Fibroblast of skin of right quadriceps (primary cell): ENCODE measurements at places on chromosomes 6 and 20.

DNA sequence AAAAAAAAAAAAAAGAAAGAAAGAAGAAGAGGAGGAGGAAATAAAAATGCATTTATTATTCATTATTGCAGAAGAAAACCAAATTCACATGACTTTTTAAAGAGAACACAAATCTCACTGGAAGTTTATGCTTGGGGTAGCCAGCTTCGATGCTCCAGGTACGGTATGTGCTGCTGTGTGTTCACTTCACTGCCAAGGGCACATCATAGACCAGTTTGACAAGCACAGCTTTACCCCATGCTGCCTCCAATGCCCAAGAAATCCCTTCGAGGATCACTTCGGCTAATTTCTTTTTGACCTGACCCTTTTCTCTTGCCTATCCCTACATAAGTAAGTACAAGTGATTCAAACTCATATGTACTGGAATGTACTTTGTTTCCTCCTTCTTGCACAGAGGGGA lies 41.9 kb upstream of the RBM24 start:
- no peak for DNase-seq

DNA sequence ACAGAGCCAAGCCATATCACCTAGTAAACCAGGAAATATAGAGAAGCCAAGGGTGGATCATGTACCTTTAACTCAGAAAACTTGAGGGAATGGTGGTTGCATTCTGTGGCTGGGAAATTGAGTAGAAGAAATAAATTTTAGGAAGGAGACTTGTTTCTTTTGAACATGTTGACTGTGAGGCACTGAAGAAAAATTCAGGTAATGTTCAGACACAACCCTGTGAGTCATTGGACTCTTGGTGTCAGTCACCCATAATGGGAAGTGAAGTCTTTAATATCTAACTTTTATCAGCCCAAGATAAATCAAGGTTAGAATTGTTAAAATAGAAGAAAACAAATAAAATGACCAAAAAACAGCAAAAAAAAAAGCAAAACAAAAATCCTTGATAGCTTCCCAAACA lies 98.8 kb upstream of the GRIK2 start:
- DNase-seq, result peak; percentile 15

DNA sequence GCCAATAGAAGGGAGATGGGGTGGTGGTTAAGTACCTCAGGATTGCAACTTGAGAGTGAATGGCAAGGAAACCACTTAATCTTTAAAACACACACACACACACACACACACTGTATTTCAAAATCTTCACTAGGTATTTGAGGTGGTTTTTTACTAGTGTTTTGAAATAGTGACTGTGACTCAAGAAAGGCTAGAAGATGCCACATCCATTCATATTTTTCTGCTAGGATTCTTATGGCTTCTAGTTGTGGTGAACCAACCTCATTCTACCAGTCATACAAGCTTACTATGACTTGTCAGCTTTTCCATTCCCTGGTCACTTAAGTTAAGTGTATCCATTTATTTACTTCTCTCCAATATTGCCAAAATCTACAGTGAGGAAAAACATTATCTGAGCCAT lies 519.4 kb upstream of the JAG1 start:
- DNase-seq, result peak; percentile 44

GRCh38 chr6:74654296-74654695 lies 551.6 kb downstream of the COL12A1 start:
- no peak for DNase-seq

- no peak for DNase-seq
Measured at GRCh38 chr6:85458782-85459181, 8.9 kb downstream of the NT5E start.

DNA sequence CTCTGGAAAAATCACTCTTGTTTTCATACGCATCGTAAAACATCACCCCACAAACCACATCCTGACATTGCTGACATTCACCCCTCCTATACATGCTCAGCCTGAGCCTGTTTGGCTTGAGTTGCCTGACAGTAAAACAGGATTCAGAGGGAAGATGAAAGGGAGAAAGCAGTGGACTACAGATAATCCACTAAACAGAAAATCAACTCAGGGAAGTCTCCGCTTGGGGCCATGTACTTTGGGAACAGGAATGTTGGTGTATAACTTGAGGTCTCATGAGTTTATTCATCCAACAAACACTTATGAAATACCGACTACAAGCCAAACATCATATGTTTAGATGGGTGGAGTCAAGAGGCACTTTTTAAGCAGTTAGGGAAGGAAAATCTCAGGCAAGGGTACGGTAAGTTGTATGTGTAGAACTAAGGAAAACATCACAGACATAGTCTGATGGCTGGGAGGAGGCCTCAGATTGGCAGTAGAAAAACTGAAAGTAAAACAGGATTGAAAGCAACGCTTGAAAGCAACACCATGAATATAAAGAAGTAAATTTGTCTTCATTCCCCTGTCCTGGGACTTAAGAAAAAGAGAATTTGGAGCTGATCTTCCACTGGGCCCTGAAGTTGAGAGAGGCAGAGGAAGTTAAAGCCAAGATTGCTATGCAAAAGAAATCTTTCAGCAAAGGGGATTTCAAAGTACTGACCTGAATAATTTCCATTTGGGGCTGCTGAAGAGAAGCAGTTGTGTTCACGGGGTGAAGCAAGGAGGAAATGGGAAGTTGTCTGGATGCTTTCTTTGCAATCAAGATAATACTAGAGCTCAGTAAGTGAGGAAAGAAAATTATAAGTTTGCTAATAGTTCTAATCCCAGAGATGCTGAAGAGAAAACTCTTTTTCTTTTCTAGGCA lies 28.8 kb downstream of the PDE7B start:
- DNase-seq, result peak; percentile 90

DNA sequence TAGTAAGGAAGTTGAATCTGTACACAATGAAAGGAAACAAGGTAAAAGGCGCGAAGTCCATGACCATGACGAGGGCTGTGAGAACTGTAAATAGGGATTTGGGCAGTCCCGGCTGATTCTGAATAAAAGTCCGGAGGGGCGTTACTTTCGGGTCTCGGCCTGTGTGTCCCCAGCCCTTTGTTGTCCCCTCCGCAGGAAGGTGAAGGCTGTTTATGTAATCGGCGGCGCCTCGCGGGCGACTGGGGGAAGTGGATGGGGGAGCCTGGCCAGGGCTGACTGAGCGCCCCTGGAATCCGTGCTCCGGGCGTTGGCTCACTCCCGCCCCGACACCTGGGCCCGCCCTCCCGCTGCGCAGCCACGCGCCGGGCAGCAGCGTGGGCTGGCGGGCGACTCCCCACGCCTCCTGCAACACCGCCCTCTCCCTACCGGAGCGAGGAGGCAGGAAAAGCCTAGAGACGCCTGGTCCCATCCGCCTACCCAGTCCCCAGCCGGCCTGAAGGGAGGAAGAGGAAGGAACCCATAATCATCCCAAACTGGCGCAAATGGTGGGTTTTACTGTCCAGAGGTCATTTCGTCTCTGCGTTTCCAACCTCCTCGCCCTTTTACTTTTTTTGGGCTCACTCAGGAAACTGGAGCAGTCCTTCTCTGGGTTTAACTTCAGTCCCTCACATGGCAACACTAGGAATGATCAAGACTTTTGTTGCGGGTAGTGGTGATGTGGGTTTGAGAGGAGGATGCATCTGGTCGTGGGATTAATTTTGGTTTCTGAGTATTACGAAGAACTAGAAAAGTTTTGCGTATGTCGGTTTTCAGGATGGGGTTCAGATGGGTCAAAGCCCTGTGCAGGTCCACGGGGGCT lies 12.1 kb downstream of the TRIM31 start:
- DNase-seq, result no peak

DNA sequence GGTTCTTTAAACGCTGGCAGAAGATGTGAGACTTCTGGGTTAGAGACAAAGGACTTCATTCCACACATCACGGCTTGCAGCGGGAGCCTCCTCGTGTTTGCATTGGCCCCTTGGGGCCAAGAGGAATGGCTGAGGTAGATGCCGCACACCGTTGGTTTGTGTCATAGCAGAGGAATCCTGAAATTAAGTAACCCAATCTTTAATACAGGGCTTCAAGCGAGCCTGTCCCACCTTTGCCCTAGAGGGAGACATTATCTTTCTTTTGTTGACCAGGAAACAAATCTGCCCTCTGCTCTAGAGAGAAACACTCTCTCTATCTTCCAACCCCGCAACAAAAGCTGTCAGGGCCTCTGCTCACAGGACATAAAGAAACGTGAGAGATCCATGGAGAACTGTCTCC lies 277.5 kb upstream of the ZFP64 start:
- peak; percentile 27 for DNase-seq

DNA sequence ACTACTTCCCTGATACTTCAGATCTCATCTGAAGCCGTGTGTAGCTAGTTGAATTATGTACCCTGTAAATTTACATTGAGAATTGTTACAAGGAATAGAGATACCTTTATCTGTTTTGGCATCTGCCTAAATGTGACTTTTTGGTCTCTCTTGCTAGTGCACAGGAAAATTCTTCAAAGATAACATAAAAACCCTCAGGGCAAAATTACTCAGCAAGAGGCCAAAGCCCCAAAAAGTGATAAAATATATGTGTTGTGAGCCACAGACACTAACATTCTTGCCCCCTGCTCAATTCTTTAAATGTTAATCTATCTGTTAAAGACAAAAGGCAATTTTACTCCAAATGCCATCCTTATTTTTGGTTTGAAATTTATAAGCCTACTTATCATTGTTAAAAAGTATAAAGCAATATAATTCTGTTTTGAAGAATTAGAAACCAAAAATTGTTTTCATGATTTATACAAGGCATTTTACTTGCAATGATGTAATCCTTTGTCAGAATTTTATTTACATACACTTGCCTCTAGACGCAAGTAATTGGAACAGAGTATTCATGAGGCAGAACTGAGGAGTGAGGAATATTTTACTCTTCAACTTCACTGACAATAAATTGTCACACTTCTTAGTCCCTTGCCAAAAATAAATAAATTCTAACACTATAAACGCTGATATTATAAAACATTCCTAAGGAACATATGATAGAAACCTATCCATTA lies 186.2 kb downstream of the EPM2A start:
- DNase-seq, result no peak

DNA sequence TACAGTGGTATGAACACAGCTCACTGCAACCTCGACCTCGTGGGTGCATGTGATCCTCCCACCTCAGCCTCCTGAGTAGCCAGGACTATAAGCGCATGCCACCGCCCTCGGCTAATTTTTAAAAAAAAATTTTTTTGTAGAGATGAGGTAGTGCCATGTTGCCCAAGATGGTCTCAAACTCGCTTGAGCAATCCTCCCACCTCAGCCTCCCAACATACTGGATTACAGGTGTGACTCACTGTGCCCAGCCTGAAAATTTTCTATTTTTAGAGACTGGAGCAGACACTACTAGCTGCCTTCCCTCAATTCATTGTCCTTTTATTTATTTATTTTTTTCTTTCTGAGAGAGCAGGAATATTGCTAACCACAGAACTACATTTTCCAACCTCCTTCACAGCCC lies 20.3 kb upstream of the GTF3C6 start:
- DNase-seq, result peak; percentile 14

GRCh38 chr20:51525241-51526105 lies 17.0 kb downstream of the NFATC2 start:
- peak; percentile 28 for DNase-seq

- no peak for DNase-seq
Measured at GRCh38 chr6:33901822-33902456, 98.1 kb upstream of the MLN start.

DNA sequence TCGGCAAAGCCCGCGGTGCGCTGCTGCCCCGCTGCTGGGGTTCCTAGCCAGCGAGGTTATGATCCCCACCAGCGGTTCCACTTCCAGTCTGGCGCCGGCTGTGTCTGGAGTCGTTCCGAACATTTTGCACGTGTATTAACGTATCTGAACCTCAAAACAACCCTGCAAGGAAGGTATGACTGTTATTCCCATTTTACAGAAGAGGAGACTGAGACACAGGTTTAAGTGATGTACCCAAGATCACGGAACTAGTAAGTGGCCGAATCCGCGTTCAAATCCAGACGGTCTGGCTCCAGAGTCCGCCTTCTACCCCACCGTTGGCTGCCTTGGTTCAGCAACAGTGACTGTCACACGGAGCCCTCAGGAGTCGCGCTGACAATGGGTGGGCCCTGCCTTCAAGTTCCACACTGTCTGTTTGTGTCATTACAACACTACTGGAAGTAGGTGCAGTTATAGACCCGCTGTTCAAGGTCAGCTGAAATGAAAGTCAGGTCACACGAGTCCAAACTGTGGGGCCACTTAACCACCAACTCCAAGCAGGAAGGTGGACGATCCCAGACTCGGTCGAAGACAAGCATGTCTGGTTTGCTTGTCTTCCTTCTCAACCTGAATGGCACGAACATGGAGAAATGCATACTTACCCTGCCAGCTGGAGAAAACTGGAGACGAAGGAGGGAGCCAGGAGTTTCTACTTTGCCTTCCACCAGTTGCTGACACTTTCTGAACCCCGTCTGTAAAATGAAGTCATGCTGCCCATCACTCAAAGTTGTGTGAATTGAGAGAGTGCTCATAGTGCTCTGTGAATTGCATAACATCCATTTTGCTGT lies 803 bp upstream of the SRXN1 start:
- DNase-seq, result no peak

DNA sequence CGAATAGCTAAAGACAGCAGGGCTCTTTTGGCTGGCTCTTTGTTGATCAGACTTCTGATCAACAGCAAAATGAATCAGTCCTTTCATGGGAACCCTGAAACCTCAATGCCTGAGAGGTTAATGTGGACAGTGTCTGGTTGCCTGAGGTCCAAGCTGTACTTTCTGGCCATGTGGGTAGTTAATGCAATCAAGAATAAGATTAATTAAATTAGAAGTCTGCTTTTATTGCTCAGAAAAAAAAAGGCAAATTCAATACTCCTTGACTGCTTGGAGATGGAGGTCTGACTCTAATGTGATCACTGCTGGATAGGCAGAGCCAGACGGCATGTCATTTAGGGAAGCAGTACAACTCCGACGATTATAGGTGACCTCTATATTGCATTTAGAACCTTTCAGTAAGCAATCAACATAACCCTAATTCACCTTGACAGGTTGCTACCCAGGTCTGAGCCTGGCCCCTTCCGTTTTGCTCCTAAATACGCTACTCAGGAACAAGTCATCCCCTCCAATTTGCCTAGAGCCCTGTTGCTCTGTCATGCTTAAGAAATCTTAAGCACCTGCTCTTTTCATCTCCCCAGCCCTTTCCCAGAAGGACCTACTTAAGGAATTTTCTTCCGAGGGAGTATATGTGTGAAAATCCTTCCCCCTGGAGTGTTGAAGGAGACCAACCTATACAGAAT lies 370.0 kb upstream of the SPTLC3 start:
- no peak for DNase-seq

GRCh38 chr6:166266336-166266735 lies 41.9 kb downstream of the PRR18 start:
- no peak for DNase-seq

DNA sequence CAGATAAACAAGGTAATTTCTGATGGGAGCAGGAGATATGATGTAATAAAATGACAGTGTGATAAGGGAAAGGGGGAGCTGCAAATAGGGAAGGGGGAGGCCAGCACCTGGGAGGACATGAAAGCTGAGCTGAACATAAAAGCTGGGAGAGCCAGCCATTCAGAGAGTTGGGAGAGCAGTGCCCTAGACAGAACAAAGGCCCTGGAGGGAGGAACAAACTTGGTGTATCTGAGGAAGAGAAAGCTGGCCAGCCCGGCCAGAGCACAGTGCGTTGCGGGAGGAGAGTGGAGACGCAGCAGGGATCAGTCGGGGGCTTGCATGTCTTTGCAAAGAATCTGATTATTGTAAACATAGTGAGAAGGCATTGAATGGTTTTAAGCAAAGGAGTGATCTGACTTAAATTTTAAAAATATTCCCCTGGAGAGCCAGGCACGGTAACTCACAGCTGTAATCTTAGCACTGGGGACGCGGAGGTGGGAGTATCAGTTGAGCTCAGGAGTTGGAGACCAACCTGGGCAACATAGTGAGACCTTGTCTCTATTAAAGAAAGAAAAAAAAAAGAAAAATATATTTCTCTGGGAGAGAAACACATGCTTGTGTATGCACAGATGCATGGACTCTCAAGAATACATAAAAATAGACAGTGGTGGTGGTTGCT lies 318.2 kb downstream of the ZFAND3 start:
- no peak for DNase-seq
